Astrocyte (in vitro differentiated cells and primary cell): ENCODE measurements at places on chromosomes 16 and 17. TPM values are rescaled to one million over a fixed set of nuclear protein-coding genes. Genes with fewer than 3 reads are reported as not detected.

The HBQ1 gene
- total RNA-seq, result 2.7 and 4.7 TPM in 2 replicates

The SLFN11 gene
- 0.25 and 0.75 TPM in 2 replicates for total RNA-seq

GRCh38 chr17:40190197-40191021 is 13.1 kb downstream of the RAPGEFL1 start:
- no peak for DNase-seq

DNA sequence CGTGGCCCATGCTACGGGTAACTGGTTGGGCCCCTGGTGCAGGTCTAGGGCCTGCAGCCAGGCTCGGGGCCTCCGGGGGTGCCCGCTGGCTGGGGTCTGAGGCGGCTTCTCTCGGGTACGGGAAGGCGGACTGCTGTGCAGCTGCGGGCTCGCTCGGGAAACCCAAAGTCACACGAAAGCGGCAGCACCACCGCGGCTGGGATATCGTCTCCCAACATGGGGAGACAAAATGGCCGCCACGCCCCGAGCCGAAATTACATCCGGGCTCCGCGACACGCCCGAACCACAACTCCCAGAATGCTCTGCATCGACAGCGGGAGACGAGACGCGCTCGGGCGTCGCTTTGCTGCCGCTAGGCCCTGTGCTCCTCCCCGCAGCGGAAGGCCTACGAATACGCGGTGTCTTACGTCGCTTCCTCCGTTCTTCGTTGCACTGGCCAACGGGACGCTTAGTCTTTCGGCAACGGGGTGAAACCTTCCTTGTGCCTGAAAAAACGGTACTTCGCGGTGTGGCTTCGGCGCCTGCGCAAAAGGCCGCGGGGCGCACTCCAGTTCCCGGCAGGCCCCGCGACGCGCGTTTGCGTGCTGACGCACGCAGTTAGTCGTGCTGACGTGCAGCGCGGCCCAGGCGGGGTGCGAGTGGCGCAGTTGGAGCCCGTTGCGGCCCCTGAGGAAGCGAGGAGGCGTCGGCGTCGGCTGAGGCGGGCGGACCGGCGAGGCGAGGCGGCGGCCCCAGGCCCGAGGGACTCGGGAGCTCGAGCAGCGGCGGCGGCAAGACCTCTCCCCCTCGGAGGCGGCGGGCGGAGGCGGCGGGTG is at the start of gene SRRM2:
Gene SRRM2 (plus strand): TSS at position 604 of the 815 bp plus-strand sequence. CDS start 3,727 bp downstream, outside the sequence.
- DNase-seq, result peak; percentile 92

DNA sequence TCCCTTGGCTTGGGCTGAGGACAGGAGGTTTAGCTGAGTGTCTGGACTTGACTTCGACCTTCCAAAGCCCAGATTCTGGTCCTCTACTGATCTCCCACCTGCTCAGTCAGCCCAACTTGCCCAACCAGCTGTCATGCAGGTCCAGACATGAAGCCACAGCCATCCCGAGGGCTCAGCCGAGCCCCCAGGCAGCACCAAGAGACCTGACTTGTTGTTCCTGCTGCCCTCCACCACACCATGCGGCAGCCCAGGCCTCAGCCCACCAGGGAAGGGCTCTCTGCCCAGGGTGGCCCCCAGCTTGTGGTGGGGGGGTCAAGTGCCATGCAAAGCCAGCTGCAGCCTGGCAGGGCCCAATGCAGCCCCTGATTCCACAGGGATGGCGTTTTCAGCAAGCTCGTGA is 17.2 kb upstream of the CACNG4 start:
- no peak for DNase-seq

DNA sequence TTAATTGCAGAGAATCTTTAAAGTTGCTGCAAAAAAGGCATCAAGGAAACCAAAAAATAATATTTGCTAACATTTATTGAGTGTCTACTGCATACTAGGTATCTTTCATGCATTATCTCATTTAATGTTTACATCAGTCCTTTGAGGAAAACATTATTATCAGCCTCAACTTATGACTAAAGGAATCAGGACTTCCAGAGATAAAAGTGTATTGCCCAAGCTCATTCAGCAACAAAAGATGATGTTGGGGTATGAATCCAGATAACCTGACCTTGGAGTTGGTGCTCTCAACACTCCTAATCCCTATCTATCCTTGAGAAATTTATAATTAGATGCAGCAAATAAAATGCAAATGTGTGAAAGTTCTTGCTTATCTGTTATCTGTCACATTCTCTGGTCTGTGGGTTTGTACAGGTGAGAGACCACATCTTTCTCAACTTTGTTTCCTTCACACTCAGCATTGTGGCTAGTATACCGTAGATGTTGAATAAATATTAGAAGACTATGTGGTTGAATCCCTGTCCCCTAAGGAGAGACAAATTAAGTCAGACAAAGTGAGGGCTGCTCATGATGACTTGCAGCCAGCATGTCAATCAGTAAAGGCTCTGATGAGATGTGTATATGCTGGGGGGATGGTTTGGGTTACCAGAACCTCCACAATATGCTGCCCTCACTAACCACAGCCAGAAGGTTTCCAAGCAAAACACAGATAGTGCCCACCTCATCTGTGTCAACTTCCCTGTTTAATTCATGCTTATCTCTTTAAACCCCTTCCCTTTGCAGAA is 82.6 kb downstream of the NOG start:
- no peak for DNase-seq

- no peak for DNase-seq
These were observed 368.3 kb downstream of the SEC14L1 start for GRCh38 chr17:77509089-77509488.

DNA sequence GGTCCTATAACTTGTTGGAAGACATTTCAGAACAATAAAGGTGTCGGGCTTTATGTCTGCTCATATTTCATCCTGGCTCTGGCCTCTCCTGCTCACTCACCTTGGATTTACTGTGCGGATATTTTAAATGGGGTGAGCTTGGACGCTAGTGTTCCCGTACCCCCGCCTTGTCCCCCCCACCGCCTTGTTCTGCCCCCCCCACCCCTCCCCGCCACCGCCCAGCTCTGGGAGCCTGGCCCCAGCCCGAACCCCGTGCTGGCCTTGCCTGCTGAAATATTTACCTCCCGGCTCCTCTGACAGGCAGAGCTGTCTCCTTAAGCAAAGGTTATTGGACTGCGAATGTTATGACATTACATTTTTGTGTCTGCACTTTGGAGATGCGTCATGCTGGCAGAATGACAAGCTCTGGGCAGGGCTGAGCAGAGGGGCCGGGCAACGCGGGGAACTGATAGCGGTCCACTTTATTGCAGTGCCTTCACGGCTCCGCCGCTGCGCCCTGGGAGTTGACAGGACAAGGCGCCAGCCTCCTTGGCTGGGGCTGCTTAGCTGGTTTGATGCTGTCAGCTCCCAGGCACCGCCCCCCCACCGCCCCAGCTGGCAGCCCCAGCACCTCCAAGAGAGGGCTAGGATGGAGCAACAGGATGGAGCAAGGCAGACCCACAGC is 222.5 kb upstream of the GSE1 start:
- DNase-seq, result peak; percentile 89
